ENCODE measurements at places on chromosomes 3 and 15. TPM values are rescaled to one million over a fixed set of nuclear protein-coding genes. Genes with fewer than 3 reads are reported as not detected.
A peak's percentile ranks its signal among the peaks of the same experiment; 100 is the strongest.

Gene PLA2G4D
- total RNA-seq: not detected

DNA sequence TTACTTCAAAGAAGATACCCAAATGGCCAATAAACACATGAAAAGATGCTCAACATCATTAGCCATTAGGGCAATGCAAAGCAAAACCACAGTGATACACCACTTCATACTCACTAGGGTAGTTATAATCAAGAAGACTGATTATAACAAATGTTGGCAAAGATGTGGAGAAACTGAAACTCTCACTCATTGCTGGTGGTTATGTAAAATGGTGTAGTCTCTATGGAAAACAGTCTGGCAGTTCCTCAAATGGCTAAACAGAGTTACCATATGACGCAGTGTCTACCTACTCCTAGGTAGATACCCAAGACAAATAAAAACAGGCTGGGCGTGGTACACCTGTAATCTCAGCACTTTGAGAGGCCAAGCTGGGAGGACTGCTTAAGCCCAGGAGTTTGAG is 3.5 kb upstream of the ZFAND6 start:
- peaks cover 13% of the 10 kb centered on the region for H3K4me1 ChIP-seq
- H3K4me3 ChIP-seq: no peak overlapping the region
- no peak overlapping the region for H3K27ac ChIP-seq
- no peaks in the 10 kb centered on the region for H3K36me3 ChIP-seq
- DNase-seq: no peak

Gene SLC51A
- not detected for total RNA-seq

- DNase-seq: no peak
- no peaks in the 10 kb centered on the region for H3K27me3 ChIP-seq
- peaks cover 31% of the 10 kb centered on the region for H3K4me1 ChIP-seq
- H3K4me3 ChIP-seq: peak overlapping the region; percentile 78
Measured at GRCh38 chr3:133442518-133442917, 42.7 kb downstream of the BFSP2 start.

- H3K4me1 ChIP-seq: peaks cover 32% of the 10 kb centered on the region
- peak overlapping the region; percentile 57 for H3K27ac ChIP-seq
- DNase-seq: no peak
- H3K27me3 ChIP-seq: no peaks in the 10 kb centered on the region
Measured at GRCh38 chr3:183558495-183558894, 3.0 kb upstream of the KLHL6 start.

DNA sequence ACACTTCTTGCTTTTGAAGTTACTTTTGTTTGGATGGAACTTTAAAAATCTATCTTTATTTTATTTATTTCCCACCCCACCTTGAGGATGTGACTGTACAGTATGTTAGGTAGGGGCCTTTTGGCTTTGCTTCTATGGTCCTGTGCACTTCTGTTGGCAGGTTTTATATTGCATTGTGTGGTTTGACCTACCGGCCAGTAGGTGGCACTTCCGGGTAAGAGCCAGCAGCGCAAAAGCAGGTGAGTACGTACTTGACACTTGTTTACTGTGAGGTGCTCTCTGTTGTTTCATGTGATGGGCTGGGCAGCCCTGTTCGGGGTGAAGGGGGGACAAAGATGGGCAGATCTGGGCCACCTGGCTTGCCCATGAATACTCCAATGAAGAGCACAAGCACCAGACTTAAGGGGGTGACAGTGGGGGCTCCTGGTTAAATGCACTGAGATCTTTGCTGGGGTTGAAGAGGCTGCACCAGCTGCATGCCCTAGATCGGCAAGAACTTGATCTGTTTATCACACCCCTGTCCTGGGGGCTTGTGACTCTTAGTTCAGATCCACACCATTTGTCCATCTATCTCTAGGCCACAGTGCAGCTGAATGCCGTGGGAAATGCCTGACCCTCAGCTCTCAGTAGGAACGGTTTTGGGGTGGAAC is 131.6 kb downstream of the NLGN1 start:
- H3K27me3 ChIP-seq: no peaks in the 10 kb centered on the region
- H3K4me1 ChIP-seq: no peaks in the 10 kb centered on the region
- no peak for DNase-seq

GRCh38 chr15:51117270-51117669 is 22.6 kb upstream of the TNFAIP8L3 start:
- no peak overlapping the region for H3K27ac ChIP-seq
- no peak for DNase-seq
- H3K27me3 ChIP-seq: peaks cover 22% of the 10 kb centered on the region

DNA sequence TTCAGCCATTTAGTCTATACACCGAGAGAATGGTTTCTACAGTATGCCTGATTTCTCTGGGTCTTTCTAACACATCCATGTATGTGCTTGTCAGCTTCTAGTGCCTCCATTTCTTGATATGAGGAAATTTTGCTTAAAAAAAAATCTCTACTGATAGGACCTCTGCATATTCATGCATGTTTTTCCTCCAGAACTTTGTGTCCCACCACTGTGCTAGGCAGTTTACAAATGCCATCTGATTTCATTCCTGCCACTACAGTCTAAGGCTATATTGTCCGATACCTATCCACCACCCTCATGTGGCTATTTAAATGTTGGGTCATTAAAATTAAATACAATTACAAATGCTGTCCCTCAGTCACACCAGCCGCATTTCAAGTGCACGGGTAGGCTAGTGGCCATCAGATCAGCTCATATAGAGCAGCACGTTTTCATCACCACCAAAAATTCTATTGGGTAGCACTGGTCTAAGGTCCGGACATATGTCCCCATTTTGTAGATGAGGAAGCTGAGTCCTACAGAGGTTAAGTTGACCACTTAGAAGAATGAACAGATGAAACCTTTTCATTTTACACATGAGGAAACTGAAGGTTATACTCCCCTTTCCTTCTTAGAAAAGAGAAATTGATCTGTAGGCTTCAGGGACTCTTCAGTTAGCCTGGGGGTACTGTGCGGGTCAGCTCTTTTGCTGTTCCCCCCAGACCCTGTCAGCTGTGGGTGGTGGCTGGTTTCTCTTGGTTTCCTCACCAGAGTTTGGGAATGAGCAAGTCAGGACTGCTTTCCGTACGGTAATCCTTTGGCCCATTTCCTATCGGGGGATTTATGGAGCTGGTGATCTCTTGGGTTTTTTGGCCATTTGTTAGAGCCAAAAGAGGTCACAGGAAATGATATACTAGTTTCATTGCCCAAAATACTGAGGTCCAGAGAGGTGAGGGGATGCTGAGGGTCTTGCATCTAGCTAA is 56.5 kb downstream of the SMAD3 start:
- H3K36me3 ChIP-seq: no peaks in the 10 kb centered on the region
- H3K4me1 ChIP-seq: peaks cover 58% of the 10 kb centered on the region
- H3K27ac ChIP-seq: peak overlapping the region; percentile 98
- DNase-seq: no peak
- H3K4me3 ChIP-seq: peak overlapping the region; percentile 87

- peak overlapping the region; percentile 36 for H3K27ac ChIP-seq
- no peak for DNase-seq
- H3K4me3 ChIP-seq: no peak overlapping the region
- H3K4me1 ChIP-seq: no peaks in the 10 kb centered on the region
- H3K36me3 ChIP-seq: no peaks in the 10 kb centered on the region
Measured at GRCh38 chr15:76169018-76169417, 109.2 kb downstream of the TMEM266 start.

DNA sequence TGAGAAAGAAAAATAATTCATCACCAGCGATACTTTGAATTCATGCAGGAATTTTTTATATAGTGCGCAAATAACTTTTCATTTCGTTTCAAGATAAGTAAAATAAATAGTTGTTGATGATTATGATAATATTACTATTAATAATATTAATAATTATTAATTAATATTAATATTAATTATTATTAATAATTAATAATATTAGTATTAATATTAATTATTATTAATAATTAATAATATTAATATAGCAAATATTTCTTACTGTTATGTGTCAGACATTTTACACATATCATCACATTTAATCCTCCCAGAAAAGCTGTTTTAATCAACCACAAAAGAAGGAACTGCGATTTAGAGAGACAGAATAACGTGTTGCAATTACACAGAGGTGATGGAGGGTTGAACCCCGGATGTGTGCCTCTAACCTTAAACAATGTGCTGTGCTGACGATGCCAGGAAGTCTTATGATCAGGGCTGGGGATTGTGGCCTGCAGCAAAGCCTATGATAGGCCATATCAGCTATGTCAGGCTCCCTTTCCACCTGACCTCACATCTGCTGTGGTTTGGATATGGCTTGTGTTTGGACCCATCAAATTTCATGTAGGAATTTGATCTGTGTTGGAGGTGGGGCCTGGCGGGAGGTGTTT is 263.5 kb upstream of the NR2F2 start:
- no peak overlapping the region for H3K27ac ChIP-seq
- no peak overlapping the region for H3K4me3 ChIP-seq
- no peak for DNase-seq
- H3K27me3 ChIP-seq: peaks cover 18% of the 10 kb centered on the region
- no peaks in the 10 kb centered on the region for H3K36me3 ChIP-seq
- no peaks in the 10 kb centered on the region for H3K4me1 ChIP-seq

DNA sequence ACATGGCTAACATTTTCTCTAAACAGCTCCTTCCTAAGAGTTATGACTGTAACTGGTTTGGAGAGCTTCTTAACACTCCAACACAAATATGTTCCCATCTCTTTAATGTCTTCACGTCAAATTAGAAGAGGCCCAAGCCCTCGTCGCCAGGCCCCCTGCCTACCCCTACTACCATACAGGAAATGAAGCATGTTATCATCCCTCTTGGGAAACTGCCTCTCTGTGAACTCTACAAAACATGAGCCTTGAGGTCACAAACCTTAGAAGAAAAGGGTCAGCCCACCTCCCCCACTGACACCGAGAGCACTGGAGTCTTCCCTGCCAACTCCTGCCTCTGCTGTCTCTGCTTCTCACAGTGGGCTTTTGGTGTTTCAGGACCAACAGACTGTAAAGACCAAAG is 243.1 kb upstream of the STT3B start:
- peaks cover 5% of the 10 kb centered on the region for H3K4me1 ChIP-seq
- H3K4me3 ChIP-seq: no peak overlapping the region
- H3K27me3 ChIP-seq: no peaks in the 10 kb centered on the region
- no peak overlapping the region for H3K27ac ChIP-seq
- H3K36me3 ChIP-seq: no peaks in the 10 kb centered on the region

DNA sequence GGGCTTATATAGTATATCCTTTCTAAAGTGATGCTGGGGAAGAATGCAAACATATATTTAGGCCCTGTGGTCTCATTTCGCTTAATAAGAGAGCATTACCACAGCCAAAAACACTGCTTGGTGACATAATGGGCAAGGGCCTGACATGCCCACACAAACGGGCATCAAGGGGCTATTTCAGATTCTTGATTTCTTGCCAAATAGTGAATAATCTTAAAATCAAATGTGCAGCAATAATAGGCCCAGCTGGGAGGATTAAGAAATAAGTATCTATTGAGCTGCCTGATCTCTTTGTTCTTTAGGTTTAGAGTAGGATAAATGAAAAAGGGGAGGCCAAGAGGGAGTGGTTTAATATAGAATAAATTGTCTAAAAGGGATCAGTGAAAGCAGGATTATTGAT is 241.0 kb upstream of the GBE1 start:
- H3K27me3 ChIP-seq: no peaks in the 10 kb centered on the region
- DNase-seq: no peak
- H3K27ac ChIP-seq: no peak overlapping the region
- no peaks in the 10 kb centered on the region for H3K4me1 ChIP-seq
- H3K36me3 ChIP-seq: no peaks in the 10 kb centered on the region
- no peak overlapping the region for H3K4me3 ChIP-seq

GRCh38 chr3:196634224-196634623 is 5.3 kb upstream of the NRROS start:
- no peaks in the 10 kb centered on the region for H3K36me3 ChIP-seq
- peaks cover 68% of the 10 kb centered on the region for H3K4me1 ChIP-seq
- H3K4me3 ChIP-seq: peak overlapping the region; percentile 84
- no peak for DNase-seq

Gene TTC21A
- 0.12 TPM for total RNA-seq

GRCh38 chr3:71305231-71306206 is 278.0 kb downstream of the FOXP1 start:
- no peaks in the 10 kb centered on the region for H3K27me3 ChIP-seq
- H3K4me3 ChIP-seq: peak overlapping the region; percentile 86
- DNase-seq: no peak
- no peaks in the 10 kb centered on the region for H3K36me3 ChIP-seq

- H3K4me1 ChIP-seq: peaks cover 1% of the 10 kb centered on the region
- H3K4me3 ChIP-seq: no peak overlapping the region
- H3K27me3 ChIP-seq: no peaks in the 10 kb centered on the region
- no peak overlapping the region for H3K27ac ChIP-seq
- no peak for DNase-seq
- peaks cover 10% of the 10 kb centered on the region for H3K36me3 ChIP-seq
Measured at GRCh38 chr15:34360298-34360697, 6.7 kb downstream of the LPCAT4 start.

Gene ARGFX
- total RNA-seq: not detected

DNA sequence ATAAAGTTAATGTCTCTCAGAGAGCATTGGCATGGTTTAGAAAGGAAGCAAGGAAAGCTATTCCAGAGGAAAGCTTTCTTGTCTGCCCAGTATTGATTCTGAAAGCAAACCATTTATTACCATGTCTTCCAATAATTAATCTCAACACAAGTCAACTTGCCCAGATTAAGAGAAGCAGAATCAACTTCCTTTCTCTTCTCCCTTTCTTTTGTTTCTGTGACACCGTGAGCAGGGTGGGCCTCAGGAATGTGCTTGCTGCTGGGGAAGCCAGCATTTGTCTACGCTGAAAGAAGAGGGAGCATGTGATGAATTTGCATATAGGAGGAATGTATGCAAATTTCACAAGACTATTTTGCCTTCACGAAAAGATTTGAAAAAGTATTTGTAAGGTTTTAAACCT is 368.6 kb upstream of the ROPN1 start:
- no peak for DNase-seq
- no peaks in the 10 kb centered on the region for H3K36me3 ChIP-seq
- no peak overlapping the region for H3K4me3 ChIP-seq

- peak overlapping the region; percentile 99 for H3K27ac ChIP-seq
- H3K27me3 ChIP-seq: no peaks in the 10 kb centered on the region
- H3K4me3 ChIP-seq: peak overlapping the region; percentile 96
- H3K36me3 ChIP-seq: peaks cover 60% of the 10 kb centered on the region
- peak; percentile 74 for DNase-seq
Measured at GRCh38 chr15:44712346-44713005, 1.2 kb downstream of the B2M start.

GRCh38 chr15:33934396-33934795 is 33.9 kb upstream of the CHRM5 start:
- H3K4me1 ChIP-seq: no peaks in the 10 kb centered on the region
- no peak for DNase-seq
- H3K4me3 ChIP-seq: no peak overlapping the region
- H3K27ac ChIP-seq: no peak overlapping the region

DNA sequence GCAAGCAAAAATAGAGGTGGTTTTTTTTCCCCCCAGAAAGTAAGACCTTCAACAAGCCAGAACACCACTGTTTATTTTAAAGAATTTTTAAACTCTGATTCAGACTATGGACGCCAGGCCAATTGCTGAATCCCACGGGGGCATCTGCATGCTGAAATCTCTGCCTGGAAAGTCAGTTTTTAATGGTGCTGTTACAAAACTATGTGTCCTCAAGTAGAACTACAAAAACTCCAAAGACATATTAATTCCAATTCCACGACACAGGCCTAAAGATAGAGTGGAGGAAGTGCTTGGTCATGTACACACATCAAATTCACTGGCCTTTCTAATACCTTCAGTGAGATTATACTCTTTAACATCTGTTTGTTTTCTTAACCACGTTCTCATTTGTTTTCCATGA is 490.5 kb upstream of the NR2F2 start:
- peak overlapping the region; percentile 83 for H3K27ac ChIP-seq
- peak overlapping the region; percentile 65 for H3K4me3 ChIP-seq

Gene GOLGA8Q
- total RNA-seq: 28.6 TPM

Gene C3orf20
- total RNA-seq: not detected

Gene CCDC80
- 0.28 TPM for total RNA-seq

- no peaks in the 10 kb centered on the region for H3K27me3 ChIP-seq
- peaks cover 16% of the 10 kb centered on the region for H3K36me3 ChIP-seq
- H3K27ac ChIP-seq: no peak overlapping the region
Measured at GRCh38 chr3:106276755-106277612, 408.2 kb upstream of the CBLB start.

Data from natural killer cell treated with Interleukin-12 subunit alpha and Interleukin-12 subunit beta and Interleukin-15 and Interleukin-18, amount 100 ng/mL, for 72 hours (primary cell).